ENCODE measurements at places on chromosomes 16 and 17. TPM values are rescaled to one million over a fixed set of nuclear protein-coding genes. Genes with fewer than 3 reads are reported as not detected.
A peak's percentile ranks its signal among the peaks of the same experiment; 100 is the strongest.

GRCh38 chr16:5852151-5852550 lies 754.6 kb upstream of the EEF2KMT start:
- no peaks in the 10 kb centered on the region for H3K27me3 ChIP-seq
- no peak for DNase-seq
- H3K36me3 ChIP-seq = no peaks in the 10 kb centered on the region
- no peak overlapping the region for H3K27ac ChIP-seq
- H3K4me3 ChIP-seq = no peak overlapping the region

DNA sequence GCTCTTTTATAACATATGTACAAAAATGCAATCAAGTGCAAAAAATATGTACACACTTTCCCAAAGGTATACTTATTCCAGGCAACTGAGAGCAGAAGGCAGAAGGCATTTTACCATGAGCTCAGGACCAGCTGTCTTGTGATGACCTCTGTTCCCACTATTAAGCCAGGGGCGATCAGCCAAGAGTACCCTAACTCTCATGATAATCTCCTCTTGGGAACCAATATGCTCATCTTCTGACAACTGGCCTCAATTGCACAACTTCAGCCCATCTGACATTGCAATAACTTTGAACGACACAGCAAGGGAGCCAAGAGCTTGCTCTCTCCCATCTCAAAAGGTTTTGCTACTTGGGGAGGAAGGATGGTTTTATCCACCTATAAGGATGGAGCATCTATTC lies 471.9 kb downstream of the HS3ST3B1 start:
- no peak overlapping the region for H3K27ac ChIP-seq
- H3K36me3 ChIP-seq = peaks cover 2% of the 10 kb centered on the region
- no peak for DNase-seq
- H3K4me1 ChIP-seq = no peaks in the 10 kb centered on the region
- H3K27me3 ChIP-seq = no peaks in the 10 kb centered on the region

DNA sequence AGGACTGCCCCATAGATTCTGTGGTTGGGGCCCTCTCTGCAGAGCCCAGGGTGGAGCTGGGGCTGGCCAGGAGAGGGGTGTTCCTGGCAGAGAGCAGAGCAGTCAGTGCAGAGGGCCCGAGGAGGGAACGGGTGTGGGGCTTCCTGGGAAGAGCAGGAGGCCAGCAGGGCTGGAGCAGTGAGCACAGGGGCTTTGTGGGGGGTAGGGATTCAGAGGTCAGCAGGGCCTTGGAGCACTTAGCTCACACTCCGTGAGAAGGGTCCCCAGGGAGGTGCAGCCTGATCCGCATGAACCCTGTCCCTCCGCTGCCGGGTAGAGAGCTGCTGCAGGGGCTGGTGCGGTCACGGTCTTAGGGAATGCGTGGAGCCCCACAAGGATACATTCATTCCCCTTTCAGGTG lies 113.0 kb upstream of the CIBAR2 start:
- no peak for DNase-seq
- no peak overlapping the region for H3K4me3 ChIP-seq
- no peaks in the 10 kb centered on the region for H3K4me1 ChIP-seq
- H3K27me3 ChIP-seq = no peaks in the 10 kb centered on the region
- H3K36me3 ChIP-seq = no peaks in the 10 kb centered on the region
- H3K27ac ChIP-seq = no peak overlapping the region

GRCh38 chr17:81365148-81365600 lies 30.1 kb upstream of the BAHCC1 start:
- DNase-seq = no peak
- H3K4me1 ChIP-seq = no peaks in the 10 kb centered on the region
- H3K36me3 ChIP-seq = no peaks in the 10 kb centered on the region
- H3K27me3 ChIP-seq = peaks cover 22% of the 10 kb centered on the region
- H3K27ac ChIP-seq = no peak overlapping the region

DNA sequence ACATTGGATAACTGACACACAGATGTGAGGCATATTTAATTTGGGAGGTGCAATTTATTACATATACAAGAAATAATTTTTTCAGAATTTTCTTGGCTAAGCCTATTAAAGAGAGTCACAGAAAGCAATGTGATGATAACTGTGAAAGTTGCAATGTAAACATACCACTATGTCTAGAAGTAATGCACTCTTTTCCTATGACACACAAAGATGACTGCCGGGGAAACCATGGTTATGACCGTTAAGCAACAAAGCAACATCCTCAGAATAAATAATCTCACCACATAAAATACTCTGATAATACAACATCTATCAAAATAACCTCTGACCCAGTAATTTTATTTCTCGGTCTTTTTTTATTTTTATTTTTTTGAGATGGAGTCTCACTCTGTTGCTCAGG lies 10.5 kb upstream of the QRICH2 start:
- no peak overlapping the region for H3K4me3 ChIP-seq
- no peak overlapping the region for H3K27ac ChIP-seq
- H3K4me1 ChIP-seq = peaks cover 10% of the 10 kb centered on the region
- H3K36me3 ChIP-seq = peaks cover 8% of the 10 kb centered on the region
- no peaks in the 10 kb centered on the region for H3K27me3 ChIP-seq

- no peak overlapping the region for H3K4me3 ChIP-seq
- no peak overlapping the region for H3K27ac ChIP-seq
- H3K27me3 ChIP-seq = no peaks in the 10 kb centered on the region
- no peaks in the 10 kb centered on the region for H3K36me3 ChIP-seq
These were observed 54.0 kb downstream of the MRM3 start for GRCh38 chr17:836151-836550.

- no peaks in the 10 kb centered on the region for H3K27me3 ChIP-seq
- peaks cover 42% of the 10 kb centered on the region for H3K4me1 ChIP-seq
- DNase-seq = no peak
- H3K27ac ChIP-seq = no peak overlapping the region
- H3K4me3 ChIP-seq = no peak overlapping the region
- peaks cover 32% of the 10 kb centered on the region for H3K36me3 ChIP-seq
These were observed 149.1 kb downstream of the PRKCA start for GRCh38 chr17:66451188-66452149.

GRCh38 chr16:974611-975261 lies 4.0 kb upstream of the LMF1 start:
- H3K36me3 ChIP-seq = no peaks in the 10 kb centered on the region
- DNase-seq = no peak
- no peak overlapping the region for H3K4me3 ChIP-seq
- H3K27ac ChIP-seq = no peak overlapping the region

DNA sequence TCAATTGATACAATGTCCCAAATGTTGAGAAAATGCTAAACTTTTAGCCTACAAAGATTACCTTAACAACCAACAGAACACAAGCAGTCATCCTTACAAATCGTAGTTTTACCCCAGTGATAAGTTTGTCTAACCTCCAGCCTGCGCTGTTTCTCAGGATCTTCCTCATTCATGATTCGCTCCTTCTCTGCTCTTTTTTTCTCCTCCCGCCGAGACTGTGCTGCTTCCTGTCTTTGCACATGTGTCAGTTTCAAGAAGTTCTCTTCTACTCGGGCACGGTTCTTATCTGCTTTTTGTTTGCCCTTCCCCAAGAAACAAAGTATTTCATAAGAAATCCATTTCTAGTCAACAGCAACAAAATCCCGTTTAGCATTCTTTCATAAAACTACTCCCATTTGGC lies 10.2 kb upstream of the STRADA start:
- peak overlapping the region; percentile 83 for H3K27ac ChIP-seq
- H3K4me1 ChIP-seq = peaks cover 16% of the 10 kb centered on the region
- peak overlapping the region; percentile 46 for H3K4me3 ChIP-seq

GRCh38 chr17:32508926-32509325 lies 22.1 kb downstream of the CDK5R1 start:
- H3K4me3 ChIP-seq = no peak overlapping the region
- peaks cover 16% of the 10 kb centered on the region for H3K27me3 ChIP-seq
- no peak overlapping the region for H3K27ac ChIP-seq
- no peaks in the 10 kb centered on the region for H3K36me3 ChIP-seq
- DNase-seq = no peak

DNA sequence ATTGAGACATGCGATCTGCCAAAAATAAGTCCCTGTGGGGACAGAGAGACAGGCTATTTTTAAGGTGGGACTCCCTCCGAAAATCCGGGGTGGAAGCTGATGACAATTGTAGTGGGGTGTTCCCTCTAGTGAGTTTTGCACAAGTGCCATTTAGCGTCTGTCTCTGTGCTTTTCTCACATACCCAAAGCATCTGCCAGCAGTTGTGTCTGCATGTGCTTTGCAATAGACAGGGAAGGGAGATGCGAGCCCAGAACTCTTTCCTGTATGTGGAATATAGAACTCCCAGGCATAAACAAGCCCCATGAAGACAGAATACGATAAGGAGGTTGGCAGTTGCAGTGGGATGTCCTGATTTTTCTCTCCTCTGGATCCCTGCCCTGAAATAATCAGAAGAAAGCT lies 282.7 kb upstream of the XYLT1 start:
- H3K27ac ChIP-seq = no peak overlapping the region
- no peak for DNase-seq
- no peak overlapping the region for H3K4me3 ChIP-seq

GRCh38 chr17:9037736-9038135 lies 16.4 kb downstream of the NTN1 start:
- H3K4me1 ChIP-seq = no peaks in the 10 kb centered on the region
- peaks cover 5% of the 10 kb centered on the region for H3K27me3 ChIP-seq
- H3K4me3 ChIP-seq = no peak overlapping the region
- no peaks in the 10 kb centered on the region for H3K36me3 ChIP-seq
- no peak overlapping the region for H3K27ac ChIP-seq

DNA sequence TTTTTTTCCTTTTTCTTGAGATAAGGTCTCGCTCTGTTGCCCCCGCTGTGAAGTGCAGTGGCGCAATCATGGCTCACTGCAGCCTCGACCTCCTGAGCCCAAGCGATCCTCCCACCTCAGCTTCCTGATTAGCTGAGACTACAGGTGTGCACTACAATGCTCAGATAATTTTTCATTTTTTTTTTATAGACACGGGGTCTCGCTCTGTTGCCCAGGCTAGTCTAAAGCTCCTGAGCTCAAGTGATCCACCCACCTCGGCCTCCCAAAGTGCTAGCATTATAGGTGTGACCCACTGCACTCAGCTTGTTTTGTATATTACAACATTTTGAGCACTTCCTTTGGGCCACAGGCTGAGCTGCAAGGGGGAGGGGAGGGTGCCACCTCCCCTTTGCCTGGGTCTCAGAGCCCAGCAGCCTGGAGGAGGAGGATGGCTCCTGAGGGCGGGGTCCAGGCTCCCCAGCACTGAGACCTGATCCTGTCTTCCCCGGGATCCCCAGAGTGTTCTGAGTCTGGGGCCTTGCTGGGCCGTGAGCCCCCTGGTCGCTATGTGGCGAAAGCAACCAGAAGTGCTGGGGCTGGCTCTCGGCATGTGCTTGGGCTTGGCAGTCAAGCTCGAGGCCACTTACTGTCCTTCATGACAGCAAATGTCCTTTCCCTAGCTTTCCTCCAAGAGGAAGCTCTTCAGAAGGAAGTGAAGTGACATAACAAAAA lies 8.1 kb downstream of the DEF8 start:
- H3K4me3 ChIP-seq = no peak overlapping the region
- no peak overlapping the region for H3K27ac ChIP-seq
- H3K4me1 ChIP-seq = no peaks in the 10 kb centered on the region
- no peaks in the 10 kb centered on the region for H3K27me3 ChIP-seq
- DNase-seq = no peak

DNA sequence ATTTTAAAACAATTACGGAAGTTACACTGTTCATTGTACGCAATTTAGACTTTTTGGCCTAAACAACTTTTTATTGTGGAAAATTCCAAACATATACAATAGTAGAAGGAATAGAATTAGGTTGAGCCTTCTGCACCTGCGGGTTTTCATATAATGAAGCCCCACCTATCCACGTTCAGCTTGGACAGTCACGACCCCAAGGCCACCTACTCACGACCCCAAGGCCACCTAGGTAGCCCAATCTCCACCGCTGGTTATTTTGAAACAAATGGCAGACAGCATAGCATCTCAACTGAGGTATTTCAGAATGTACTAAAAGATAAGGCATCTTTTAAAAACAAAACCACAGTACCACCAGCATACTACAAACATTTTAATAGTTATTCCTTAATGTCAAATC lies 631 bp downstream of the NLRC5 start:
- DNase-seq = no peak
- peak overlapping the region; percentile 97 for H3K4me3 ChIP-seq
- H3K36me3 ChIP-seq = peaks cover 54% of the 10 kb centered on the region

- no peaks in the 10 kb centered on the region for H3K4me1 ChIP-seq
- DNase-seq = no peak
- no peak overlapping the region for H3K4me3 ChIP-seq
- H3K27ac ChIP-seq = no peak overlapping the region
These were observed 36.9 kb upstream of the CRISPLD2 start for GRCh38 chr16:84782846-84783245.

DNA sequence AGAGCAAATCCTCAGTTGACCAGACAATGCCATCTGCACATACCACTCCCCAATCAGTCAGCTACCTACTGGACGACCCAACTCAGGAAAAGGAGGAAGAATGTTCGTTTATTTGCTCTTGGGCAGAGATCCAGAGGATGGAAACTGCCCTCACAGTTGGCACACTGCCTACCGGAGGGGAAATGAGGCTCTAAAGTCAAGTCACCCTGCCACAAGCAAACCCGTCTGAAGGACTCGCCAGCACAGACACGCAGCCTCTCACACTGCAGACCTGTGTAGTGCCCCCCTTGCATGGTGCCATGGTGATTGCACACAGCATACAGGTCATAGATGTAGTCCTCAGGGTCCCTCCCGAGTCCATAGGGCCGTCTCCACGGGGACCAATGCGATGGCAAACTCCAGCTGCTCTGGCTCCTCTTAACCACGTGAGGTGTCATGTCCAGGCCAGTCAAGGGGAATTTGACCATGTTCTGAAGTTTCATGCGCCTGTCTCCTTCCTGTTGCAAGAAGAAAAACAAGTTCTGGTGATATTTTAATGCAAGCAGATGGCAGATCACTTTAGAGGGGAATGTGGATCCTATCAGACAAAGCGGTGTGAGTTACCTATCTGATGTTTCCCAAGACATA lies 69.5 kb downstream of the USP31 start:
- DNase-seq = no peak
- no peaks in the 10 kb centered on the region for H3K27me3 ChIP-seq
- H3K4me3 ChIP-seq = no peak overlapping the region
- H3K27ac ChIP-seq = no peak overlapping the region
- H3K36me3 ChIP-seq = peaks cover 27% of the 10 kb centered on the region

DNA sequence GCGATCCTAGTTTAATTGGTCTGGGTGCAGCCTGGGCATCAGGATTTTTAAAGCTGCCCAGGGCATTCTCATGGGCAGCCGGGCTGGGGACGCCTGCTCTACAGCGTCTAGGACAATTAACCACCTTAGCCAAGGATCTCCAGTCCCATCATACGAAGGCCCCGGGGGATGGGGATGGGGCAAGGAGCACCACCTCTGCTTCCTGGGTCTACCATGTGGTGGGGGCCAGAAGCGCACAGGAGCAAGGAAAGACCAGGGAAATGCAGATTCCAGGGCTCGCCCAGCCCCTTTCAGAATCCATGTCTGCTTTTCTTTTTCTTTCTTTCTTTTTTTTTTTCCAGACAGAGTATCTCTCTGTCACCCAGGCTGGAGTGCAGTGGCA lies 29.3 kb downstream of the TBC1D16 start:
- H3K36me3 ChIP-seq = no peaks in the 10 kb centered on the region
- no peak overlapping the region for H3K27ac ChIP-seq
- H3K27me3 ChIP-seq = peaks cover 1% of the 10 kb centered on the region
- no peak overlapping the region for H3K4me3 ChIP-seq
- no peak for DNase-seq

GRCh38 chr17:3921006-3921405 lies 4.7 kb upstream of the P2RX1 start:
- no peaks in the 10 kb centered on the region for H3K27me3 ChIP-seq
- DNase-seq = no peak
- H3K36me3 ChIP-seq = peaks cover 8% of the 10 kb centered on the region
- no peak overlapping the region for H3K4me3 ChIP-seq
- peaks cover 7% of the 10 kb centered on the region for H3K4me1 ChIP-seq
- H3K27ac ChIP-seq = no peak overlapping the region

The KRTAP1-5 gene
- not detected for total RNA-seq

The GAS2L2 gene
- total RNA-seq = not detected

The UTS2R gene
- total RNA-seq = 0.20 TPM

The SAMD14 gene
- total RNA-seq = 3.6 TPM

The TERB1 gene
- not detected for total RNA-seq

The EIF3CL gene
- total RNA-seq = 192 TPM

The CLEC3A gene
- total RNA-seq = not detected

The DRG2 gene
- total RNA-seq = 69.2 TPM

The ABCC6 gene
- not detected for total RNA-seq
